ENCODE measurements at places on chromosomes 1 and 21. TPM values are rescaled to one million over a fixed set of nuclear protein-coding genes. Genes with fewer than 3 reads are reported as not detected.

The NR1I3 gene
- not detected for total RNA-seq

- no peak for DNase-seq
These were observed 2.6 kb downstream of the CROCC start for GRCh38 chr1:16924216-16924918.

The STYXL2 gene
- not detected for total RNA-seq

The RHOU gene
- total RNA-seq: 0.81 TPM

The SYTL1 gene
- 39.3 TPM for total RNA-seq

DNA sequence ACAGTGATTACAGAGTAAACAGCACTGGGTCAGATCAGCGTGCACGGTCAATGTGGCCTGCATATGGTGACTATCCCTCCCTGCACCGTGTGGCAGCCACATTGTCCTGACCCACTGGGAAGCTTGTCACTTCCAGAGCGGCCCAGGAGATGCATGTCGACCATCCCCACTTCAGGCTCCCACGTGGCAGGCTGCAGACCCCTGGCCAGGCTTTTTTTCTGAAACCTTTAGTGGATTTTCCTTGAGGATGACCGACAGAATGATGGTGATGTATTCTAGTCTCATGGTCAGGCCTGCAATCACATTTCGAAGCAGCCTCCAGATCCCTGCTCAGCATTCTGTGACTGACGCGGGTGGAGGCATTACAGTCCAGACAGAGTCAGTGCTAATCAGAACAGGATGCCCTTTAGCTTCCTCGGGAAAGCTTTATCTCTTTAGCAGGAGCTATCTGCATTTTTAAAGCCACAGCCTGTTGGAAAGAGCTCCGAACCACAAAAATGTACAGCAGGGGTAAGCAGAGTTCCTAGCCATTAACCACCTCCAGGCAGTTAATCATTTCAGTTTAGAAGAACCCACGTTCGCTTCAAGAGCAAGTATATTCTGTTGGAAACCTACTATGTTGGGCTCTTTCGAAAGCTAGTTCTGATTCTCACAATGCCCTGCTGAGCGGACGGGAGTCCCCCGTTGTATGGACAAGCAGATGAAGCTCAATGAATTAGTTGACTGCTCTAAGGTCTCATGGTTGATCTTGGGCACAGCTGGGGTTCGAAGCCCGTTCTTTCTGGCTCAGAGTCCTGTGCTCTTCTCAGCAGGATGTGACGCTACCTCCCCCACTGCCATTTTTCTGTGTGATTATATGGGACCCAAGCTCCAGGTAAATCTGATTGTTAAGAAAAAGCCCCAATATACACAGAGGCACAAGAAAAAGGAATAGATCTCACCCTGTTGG lies 56.5 kb downstream of the IRF2BP2 start:
- DNase-seq: no peak

The WNT4 gene
- 0.20 TPM for total RNA-seq

The LCE2B gene
- total RNA-seq: not detected

The BEND5 gene
- total RNA-seq: not detected

- no peak for DNase-seq
These were observed 88.4 kb downstream of the DPYD start for GRCh38 chr1:97832481-97832880.

DNA sequence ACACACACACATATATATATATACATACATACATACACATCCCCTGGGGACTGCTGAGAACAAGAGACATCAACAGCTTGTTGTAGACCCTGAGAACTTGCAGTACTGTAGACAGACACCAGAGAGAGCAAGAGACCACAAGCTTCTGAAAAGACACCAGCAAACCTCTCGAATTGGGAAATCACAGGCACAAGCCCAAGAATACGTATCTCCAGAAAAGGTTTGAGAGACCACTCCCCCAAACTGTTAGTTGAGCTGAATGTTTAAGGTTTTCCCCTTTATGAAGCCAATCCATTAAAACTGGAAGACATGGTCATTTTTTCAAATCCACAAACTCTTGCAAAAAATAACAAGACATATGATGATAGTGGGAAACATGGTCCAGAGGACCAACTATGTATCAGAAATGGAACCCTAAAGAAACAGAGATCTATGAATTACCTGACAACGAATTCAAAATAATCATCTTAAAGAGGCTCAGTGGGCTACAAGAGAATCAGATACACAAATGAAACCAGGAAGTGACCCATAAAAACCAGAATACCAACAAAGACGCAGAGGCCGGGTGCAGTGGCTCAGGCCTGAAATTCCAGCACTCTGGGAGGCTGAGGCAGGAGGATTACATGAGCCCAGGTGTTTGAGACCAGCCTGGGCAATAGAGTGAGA lies 45.1 kb downstream of the SLC2A1 start:
- peak; percentile 39 for DNase-seq

DNA sequence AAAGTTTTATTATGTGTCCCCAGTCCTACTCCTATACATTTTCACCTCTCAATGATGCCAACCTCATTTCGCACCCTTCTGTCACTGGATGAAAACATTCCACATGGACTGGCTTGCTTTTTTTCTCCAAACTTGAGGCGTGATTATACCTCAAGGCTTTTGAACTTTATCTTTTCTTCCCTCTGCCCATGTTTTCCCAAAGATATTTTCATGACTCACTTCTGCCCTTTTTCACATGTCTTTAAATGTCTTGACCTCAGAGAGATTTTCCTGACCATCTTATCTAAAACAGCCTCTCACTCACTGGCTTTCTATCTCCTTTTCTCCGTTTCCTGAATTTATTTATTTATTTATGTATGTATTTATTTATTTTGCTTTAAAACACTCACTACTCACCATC lies 659.0 kb downstream of the PTPRC start:
- DNase-seq: no peak

The DISP3 gene
- not detected for total RNA-seq

The MSTO1 gene
- 29.7 TPM for total RNA-seq

DNA sequence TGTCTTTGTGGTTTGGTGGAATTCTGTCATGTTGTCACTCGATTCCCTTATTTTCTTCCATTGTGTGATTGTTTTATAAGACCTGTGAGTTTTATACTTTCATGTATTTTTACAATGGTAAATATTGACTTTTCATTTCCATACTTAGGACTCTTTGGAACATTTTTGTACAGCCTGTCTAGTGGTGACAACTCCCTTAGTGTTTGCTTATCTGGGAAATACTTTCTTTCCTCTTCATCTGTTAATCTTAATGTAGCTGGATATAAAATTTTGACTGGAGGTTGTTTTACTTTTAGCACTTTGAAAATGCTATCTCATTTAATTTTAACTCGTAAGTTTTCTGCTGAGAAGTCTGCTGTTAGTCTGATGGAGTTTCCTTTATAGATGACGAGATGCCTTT lies 310.5 kb downstream of the NUF2 start:
- no peak for DNase-seq

DNA sequence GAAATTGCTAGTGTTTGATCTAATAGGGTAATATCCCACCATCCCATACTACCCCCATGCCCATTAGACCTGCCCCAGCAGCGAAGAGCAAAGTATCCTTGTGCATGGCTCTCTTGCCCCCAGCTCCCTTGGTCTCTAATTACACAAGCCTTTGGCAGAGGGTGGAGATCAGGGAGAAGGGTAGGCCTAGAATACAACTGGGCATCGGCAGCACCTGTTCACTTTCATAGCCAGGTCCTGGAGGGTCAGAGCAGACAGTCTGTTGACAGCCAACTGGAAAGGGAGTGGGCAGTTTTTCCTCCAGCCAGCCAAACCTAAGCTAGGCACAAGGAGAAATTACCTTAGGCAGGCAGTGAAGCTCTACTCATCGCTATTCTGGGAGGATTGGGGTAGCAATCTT lies 2.7 kb upstream of the PIGC start:
- DNase-seq: no peak

GRCh38 chr1:245585252-245585959 lies 430.6 kb downstream of the KIF26B start:
- peak; percentile 90 for DNase-seq

DNA sequence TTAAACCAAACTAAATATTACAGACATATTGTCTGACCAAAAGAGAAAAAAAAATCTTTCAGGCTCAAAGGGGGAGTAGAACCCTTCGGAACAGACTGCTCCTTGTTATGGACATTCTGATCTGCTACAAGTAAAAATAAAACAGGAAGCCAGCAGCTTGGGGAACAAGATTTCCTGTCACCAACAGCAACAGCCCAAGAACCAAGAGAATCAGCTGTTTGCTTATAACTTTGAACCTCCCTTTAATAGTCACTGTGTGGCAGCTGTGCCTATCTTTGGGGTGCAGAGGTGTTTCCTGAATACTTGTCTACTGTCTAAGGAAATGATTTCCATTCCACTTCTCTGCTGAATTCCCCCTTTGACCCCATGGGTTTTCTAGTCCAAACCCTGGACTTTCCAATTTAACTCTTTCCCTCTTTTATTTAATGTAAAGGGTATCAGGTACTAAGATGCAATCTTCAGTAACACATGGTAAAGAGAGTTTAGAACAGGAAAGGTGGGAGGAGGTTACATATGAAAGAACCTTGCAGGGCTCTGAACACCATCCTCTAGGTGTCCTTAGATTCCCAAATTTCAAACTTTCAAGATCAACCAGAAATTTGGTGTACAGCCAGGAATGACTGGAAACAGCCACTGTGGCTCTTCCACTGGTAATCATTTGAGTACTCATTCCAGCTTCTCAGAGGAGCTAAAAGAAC lies 38.6 kb downstream of the GPR3 start:
- DNase-seq: no peak

The TENT5C gene
- not detected for total RNA-seq

DNA sequence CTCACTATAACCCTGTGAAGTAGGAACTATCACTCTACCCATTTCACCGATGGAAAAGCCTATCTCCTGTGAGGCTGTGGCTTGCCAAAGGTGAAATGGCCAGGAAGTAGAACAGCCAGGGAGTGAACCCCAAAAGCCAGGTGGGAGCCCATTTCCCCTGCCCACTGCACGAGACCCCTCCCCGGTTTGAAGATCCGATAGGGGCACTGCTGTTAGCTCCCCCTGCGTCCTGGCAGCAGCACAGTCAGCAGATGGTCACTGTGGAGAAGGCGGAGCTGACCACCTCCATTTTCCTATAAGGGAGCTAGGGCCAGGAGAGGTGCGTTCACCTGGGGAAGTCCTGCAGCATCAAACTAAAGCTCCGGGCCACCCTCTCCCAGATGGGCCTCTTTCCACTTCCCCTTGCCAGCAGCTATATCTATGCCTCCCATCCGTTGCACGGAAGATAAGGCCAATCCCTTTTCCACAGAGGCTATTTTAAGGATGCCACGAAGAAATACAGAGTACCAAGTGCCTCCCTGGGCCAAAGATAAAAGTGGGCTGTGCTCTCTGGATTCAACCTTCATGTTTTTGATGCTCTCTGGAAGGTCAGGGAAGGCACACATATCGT lies 7.8 kb downstream of the ERG start:
- no peak for DNase-seq

DNA sequence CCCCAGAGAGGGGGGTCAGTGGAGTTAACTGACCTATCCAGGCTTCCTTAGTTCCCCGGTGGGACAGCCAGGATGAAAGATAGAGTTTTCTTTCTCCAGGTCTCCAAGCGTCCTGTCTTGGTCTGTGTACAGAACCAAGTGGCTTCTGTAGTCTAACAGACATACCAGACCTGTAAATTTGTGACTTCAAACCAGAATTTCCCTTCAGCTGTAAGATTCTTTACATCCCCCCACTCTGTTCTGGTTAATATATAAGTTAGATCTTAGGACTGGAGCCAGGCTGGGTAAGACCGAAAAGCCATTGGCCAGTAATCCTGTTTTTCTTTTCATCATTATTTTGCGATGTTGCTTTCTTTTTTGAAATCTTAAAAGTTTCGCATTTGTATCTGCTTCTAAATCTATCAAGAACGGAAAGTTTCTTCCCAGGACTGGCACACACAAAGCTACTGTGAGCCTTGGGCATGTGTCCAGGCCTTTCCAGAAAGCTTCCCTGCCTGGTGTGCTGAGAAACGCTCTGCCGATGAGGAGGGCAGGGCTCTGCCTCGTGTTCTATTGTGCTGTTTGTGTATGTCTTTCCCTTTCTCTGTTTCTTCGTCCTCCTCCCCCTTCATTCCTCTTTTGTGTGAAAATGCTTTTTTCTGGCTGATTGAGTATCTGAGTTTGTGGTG lies 72.3 kb downstream of the RGL1 start:
- no peak for DNase-seq

- DNase-seq: no peak
These were observed 14.1 kb downstream of the DYRK3 start for GRCh38 chr1:206649261-206649921.

DNA sequence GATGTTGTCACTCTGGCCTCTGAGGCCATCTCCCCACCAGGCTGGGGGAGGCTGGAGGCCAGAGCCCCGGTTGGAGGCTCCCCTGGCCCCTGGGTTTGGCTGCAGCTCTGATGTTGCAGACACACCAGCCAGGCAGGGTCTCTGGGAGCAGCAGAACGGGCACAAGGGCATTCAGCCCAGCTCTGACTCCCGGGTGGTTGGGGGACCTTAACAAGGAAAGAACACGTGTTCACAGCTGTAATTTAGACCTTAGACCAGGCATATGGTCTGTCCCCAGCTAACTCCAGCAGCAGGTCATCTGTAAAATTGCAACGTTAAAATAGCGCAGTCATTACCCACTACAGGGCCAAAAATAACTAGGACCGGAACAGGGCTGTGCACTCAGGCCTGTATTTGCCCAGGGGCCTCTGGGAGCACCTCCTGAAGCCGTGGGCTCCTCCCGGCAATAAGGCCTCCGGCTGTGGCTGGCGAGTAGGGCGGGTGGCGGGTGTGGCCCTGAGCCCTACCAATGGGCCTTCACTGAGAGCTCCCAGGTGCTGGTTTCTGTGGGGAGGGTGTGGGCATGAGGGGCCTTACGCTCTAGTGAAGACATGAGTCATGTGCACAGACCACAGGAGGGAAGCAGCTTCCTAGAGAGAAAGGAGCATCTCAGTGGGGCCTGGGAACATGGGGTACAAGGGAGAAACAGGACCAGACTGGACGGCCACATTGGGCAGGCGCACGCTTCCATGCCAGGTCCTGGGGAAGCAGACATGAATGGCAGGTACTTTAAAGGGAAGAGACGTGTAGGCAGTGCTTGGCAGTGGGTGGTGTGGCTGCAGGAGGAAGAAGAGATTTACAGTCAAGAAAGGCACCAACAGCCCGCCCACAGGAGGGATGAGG lies 6.1 kb downstream of the LDLRAP1 start:
- DNase-seq: peak; percentile 92

The SYPL2 gene
- total RNA-seq: not detected

GRCh38 chr1:38123356-38124135 lies 77.0 kb upstream of the POU3F1 start:
- DNase-seq: no peak

DNA sequence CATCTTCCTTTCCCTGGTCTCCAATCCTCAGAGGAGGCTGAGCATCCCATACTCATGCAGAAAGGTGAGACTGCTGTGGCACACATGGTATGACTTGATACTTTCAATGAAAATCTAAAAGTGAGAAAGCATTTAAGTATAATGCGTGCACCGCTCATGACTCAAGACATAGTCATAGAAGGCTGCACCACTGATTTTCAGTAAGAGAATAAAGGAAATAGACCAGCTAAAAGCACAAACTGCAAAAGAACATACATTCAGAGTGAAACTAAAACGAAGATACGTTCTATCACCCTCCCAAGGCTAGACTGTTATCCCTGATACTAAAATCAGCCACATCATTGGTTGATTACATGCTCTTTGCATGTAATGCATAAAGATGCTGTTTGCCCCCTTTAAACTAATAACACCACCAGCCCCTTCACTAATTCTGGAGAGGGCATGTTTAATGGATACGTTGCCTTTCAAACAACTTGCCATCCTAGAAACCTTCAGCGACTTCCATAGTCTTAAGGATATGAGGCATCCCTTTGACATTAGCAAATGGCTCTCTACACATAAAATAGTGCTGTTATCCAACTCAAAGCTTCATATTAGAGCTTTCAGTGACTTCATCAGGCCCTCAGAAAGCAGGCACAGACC lies 2.1 kb downstream of the PLD5 start:
- DNase-seq: no peak
